ENCODE measurements at places on chromosomes 16 and 17.

DNA sequence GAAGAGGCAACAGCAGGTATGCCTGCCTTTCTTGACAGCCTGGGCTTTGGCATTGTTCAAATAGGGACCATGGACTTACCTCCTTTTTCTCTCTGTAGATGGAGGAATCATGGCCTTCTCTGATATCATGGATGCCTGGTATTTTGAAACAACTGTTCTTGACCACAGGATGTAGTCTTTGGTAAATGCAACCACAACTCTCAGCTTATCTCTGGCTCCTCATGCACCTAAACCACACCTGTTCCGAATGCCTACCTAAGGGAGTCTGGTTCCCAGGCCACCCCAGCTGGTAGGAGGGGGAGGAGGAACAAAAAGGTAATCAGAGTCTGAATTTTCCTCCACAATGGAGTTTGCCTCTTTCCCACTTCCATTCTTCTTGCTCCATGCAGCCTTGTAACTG lies 18.8 kb downstream of the CDK5RAP3 start:
- DNase-seq, result no peak

DNA sequence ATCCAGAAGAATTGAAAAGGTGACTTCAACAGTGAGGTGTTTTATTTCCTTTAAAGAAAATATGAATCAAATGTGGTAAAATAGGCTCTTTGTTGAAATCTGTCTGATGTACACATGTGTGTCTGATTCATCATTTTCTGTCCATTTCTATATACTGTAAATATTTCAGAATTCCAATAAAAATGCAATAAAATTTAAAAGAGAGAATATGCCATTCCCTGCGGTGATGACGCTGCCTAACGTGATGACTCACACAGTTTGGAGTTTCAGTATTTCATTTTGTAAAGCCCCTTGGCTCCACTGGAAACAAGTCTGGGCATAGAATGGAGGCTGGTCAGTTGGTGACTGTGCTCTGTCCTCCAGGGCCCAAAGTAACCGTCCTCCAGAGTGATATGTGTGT lies 482.5 kb upstream of the CDH5 start:
- no peak for DNase-seq

DNA sequence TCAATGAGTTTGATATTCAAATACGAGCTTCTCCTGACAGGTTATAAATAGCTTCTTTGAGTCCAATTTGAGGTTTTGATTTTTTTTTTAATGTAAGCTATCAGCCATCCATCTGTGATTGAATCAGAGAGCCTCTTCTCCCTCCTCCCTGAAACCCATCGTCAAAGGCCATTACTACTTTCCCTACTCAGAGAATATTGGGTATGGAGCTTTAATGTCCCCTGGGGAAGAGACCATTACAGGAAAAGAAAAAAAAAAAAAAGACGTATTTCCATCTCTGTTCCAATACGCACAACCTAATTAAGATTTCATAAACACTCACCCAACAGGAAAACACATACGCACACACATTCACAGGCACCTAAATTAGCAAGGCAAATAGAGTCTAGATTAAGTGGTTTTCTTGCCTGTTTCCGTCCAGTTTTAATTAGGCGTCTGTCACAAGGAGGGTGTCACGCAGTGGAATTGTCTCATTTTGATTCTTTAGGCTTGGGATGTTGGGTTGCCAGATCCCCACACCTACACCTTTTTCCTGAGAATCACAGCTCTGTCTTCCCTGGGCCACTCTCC lies 194.3 kb upstream of the RPL38 start:
- no peak for DNase-seq

- no peak for DNase-seq
Observed at GRCh38 chr17:51933647-51934046, 224.9 kb downstream of the CA10 start.

DNA sequence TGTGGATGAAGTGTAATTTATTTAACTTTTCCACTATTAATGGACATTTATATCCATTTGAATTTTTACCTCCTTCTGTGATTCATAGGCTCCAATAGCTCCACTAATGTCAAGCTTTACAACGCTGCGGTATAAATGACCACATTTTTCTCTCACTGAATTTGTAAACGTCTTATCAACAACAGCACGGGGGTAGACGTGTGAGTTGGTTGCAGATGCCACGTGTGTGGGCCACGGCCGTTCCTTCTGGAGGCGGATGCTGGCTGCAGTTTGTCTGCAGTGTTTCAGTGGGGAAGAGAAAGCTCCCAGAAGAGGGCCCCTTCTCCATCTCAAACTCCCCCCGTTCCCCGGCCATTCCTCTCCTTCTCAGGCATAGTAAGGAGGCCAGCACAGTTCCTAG lies 68.2 kb upstream of the XYLT1 start:
- no peak for DNase-seq

DNA sequence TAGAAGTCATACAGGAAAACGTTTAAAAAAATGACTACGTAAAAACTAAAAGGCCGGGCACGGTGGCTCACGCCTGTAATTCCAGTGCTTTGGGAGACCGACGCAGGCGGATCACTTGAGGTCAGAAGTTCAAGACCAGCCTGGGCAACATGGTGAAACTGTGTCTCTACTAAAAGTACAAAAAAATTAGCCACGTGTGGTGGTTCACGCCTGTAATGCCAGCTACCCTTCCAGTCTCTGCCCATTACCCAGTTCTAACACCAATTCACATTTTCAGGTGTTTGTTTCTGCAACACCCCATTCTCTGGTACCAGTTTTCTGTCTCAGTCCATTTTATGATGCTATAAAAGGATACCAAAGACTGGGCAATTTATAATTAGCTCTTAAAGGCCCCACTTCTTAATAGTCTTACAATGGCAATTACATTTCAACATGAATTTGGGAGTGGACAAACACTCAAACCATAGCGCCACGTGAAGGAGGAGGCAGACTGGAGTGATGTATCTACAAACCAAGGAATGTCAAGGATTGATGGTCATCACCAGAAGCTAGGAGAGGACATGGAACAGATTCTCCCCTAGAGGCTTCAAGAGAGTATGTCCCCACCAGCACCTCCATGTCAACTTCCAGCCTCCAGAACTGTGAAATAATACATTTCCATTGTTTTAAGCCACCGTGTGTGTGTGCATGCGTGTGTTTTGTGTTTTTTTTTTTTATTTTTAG lies 791 bp upstream of the C17orf75 start:
- no peak for DNase-seq

All from frontal cortex (tissue), 4 donors.